ENCODE measurements at places on chromosomes 12 and 14.

DNA sequence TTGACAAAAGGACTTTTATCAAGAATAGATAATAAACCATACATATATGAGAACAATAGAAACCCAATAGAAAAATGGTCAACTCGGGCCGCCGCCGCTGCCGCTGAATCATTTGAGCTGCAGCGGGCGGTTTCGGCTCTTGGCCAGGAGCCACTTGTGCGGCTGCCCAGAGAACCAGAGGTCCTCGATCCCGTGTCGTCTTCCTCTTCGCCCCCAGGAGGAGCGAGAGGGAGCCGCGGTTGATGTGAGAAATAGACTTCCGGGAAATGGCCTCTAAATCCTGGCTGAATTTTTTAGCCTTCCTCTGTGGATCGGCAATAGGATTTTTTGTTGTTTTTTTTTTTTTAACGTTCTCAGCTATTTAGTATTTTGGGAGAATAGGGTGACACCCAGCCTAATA is 44.8 kb downstream of the CPSF6 start:
- DNase-seq = peak; percentile 11

- no peak for DNase-seq
These were observed 68.6 kb downstream of the PPM1A start for GRCh38 chr14:60317609-60318008.

DNA sequence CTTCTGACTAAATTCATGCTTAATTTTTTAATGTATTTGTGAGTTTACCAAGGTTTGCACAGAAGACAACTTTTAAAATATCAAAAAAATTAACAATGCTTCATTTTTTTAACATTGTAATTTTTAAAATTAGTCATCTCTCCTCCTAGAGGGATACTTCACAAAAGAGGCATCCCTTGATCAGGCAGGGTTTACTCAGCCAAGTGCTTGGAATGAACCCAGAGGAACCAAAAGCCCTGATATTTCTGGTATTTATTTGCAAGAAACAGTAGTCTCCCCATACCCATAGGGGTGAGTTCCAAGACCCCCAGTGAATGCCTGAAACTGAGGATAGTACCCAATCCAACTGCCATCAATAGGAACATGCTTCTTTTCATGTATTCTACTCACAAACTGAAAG is 52.5 kb downstream of the GARIN6 start:
- DNase-seq = no peak

- DNase-seq = no peak
These were observed 220.2 kb downstream of the ANO6 start for GRCh38 chr12:45435945-45436710.

DNA sequence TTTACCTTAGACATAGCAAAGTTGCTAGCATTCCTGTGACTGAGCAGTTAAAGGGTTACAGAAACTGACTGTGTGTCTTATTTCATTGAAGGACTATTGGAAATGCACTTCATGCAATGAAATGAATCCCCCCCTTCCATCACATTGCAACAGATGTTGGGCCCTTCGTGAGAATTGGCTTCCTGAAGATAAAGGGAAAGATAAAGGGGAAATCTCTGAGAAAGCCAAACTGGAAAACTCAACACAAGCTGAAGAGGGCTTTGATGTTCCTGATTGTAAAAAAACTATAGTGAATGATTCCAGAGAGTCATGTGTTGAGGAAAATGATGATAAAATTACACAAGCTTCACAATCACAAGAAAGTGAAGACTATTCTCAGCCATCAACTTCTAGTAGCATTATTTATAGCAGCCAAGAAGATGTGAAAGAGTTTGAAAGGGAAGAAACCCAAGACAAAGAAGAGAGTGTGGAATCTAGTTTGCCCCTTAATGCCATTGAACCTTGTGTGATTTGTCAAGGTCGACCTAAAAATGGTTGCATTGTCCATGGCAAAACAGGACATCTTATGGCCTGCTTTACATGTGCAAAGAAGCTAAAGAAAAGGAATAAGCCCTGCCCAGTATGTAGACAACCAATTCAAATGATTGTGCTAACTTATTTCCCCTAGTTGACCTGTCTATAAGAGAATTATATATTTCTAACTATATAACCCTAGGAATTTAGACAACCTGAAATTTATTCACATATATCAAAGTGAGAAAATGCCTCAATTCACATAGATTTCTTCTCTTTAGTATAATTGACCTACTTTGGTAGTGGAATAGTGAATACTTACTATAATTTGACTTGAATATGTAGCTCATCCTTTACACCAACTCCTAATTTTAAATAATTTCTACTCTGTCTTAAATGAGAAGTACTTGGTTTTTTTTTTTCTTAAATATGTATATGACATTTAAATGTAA is 31.5 kb downstream of the MDM2 start:
- DNase-seq = no peak

DNA sequence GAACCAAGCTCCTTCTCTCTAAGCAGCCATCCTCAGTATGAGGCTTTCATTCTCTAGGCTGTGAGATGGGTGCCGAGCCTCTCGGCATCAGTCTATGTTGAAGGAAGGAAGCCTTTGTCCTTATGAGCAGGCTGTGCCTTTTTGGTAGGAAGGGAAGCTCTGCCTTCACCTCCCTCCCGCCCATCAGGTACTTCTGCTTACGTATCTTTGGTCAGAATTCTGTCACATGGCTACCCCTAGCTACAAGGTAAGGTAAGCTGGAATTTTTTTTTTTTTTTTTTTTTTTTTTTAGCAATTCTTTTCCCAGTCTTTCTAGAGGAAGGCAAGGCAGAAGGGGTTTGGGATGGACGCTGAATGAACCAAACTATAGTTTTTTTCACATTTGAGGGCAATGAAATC is 16.9 kb downstream of the BATF start:
- no peak for DNase-seq

GRCh38 chr12:110108309-110109036 is 15.7 kb upstream of the IFT81 start:
- DNase-seq = no peak

DNA sequence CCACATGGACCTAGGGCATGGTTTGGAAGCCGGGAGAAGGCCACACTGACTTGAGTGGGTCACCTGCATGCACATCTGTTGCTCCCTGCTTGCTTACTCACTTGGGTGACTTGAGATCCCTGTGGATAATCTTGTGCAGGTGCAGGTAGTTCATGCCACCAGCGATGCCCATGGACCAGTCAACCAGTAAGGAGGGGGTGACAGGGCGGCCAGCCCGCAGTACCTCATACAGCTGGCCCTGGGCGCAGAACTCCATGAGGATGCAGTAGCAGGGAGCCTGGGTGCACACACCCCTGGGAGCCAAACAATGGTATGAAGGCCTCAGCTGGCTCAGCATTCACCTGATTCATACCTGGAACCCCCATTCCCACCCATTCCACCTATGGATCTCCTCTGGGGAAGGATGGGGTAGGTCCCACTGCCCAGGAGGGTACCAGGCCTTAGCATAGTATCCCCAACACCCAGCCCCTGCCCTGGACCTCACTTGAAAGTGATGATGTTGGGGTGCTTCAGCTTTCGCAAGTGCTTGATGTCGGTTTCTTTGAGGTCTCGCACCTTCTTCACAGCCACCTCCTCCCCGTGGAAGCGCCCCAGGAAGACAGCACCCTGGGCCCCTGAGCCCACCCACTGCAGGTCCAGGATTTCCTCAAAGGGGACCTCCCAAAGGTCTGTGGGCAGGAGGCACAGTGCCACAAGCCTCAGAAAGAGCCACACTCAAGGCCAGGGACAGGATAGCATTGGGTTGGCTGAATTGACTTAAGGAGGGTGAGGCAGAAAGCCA is 13.1 kb downstream of the MAP3K12 start:
- no peak for DNase-seq

DNA sequence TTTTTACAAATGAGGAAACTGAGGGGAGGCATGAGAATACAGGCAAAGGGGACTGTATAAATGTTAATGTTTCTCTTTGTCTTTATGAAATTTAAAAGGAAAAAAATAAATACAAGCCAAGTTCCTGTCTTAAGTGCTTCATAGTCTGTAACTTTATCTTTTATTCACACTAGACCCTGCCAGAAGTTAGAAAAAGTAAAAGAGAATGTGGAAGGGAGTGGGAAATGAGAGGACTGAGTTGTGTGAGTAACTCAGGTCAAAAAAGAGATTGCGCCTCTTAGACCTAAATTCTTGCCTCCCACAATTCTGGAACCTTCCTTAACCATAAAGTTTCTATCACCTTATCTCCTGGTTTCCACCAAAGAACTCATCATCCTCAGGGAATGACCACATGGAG is 141.1 kb downstream of the KICS2 start:
- DNase-seq = no peak

DNA sequence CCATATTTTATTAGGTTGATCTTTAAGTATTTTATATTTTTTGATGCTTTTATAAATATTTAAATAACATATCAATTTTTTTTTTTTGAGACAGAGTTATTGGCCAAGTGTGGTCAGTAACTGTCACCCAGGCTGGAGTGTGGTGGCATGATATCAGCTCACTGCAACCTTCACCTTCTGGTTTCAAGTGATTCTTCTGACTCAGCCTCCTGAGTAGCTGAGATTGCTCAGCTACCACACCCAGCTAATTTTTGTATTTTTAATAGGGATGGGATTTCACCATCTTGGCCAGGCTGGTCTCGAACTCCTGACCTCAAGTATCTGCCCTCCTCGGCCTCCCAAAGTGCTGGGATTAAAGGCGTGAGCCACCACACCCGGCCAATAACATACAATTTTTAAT is 71.1 kb downstream of the FUT8 start:
- DNase-seq = no peak

DNA sequence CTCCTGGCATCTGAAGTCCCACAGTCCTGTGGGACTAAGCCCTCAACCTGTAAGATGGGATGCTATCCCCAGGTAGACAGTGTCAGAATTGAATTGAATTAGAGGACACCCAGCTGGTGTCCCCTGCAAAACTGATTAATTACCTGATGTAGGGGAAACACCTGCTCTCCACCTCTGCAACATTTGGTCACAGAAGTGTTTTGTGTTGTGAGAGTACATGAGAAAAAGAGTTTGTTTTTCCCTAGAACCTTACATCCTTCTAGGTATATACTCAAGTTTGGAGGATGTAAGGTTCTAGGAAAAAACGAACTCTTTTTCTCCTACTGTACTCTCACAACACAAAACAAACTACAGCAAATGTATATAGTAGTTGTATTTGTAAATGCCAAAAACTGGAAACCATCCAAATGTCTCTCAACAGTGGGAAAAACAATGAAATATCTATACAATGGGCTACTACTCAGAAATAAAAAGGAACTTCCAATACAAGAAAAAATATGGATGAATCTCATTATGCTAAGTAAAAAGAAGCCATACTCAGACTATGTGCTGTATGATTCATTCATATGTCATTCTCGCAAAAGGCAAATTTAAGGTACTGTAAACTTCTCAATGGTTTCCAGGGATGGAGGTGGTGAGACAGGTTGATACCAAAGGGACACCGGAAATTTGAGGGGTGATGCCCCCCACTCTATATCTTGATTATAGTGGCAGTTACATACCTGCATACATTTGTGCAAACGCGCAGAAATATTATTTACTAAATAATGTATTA is 160.7 kb downstream of the MED13L start:
- DNase-seq = no peak

- DNase-seq = no peak
These were observed 188.9 kb downstream of the CAND1 start for GRCh38 chr12:67457778-67458665.

DNA sequence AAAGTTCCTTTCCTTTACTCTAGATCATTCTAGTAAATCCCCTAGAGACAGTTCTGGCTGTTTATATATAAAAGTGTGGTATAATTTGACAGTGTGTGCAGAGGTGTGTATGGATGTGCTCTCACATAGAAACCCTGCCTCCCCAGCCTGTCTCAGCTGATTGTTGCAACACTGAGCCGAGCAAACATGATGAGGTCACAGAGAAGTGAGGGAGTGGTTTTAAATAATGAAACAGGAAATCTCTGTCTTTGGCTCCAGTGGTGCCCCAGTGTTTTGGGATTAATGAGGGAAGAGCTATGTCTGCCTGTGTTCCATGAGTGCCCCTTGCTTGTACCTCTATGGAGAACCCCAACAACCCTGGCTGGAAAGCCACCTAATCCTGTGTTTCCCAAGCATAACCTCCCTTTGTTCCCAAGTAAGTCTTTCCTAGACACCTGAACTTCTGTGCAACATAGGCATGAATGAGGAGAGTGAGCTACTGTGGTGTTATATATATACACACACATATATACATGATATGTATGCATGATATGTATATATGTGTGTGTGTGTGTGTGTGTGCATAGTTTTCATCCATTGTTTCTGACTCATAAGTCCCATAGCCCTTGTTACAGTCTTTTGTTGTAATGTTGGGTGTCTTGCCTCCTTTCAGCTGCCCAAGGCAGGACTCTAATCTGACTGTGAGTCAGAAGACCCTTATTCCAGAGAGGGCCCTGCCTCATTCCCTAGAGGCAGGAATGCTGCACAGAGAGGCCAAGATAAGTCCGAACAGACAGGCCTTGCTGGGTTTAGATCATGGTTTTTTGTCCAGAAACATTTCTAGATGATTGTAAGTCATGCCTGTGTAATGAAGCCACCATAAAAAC is 18.0 kb downstream of the TRAF3 start:
- no peak for DNase-seq

- no peak for DNase-seq
These were observed 31.1 kb upstream of the IFNG-AS1 start for GRCh38 chr12:67958187-67958586.
